ENCODE measurements at places on chromosomes 13 and 19. TPM values are rescaled to one million over a fixed set of nuclear protein-coding genes. Genes with fewer than 3 reads are reported as not detected.

The C2CD4C gene
- 0.83 TPM for total RNA-seq

The TMEM259 gene
- total RNA-seq, result 202 TPM

The SHD gene
- total RNA-seq, result not detected

The CEACAM19 gene
- total RNA-seq, result 13.3 TPM

The CACNA1A gene
- 0.69 TPM for total RNA-seq

The NTN5 gene
- total RNA-seq, result 0.57 TPM

The SMIM17 gene
- not detected for total RNA-seq

DNA sequence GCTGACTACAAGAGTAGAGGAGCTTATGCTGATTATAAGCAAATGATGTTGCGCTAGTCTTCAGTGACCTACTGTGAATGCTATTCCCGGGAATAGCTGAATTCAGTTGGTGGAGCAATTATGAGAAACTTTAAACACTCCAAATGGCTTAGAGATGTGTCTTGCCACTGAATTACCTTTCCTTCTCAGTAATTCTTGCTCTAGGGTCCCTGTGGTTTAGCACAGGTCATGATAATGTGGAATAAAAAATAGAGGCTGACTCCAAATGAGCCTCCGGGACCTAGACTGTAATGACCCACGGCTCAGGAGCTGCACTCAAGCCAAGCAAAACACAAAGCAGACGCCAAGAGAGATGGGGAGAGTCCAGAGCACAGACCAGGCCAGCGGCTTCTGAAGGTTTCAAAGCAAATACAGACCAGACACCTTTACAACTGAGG, 124.7 kb downstream of the RGCC start:
- no peak for DNase-seq

DNA sequence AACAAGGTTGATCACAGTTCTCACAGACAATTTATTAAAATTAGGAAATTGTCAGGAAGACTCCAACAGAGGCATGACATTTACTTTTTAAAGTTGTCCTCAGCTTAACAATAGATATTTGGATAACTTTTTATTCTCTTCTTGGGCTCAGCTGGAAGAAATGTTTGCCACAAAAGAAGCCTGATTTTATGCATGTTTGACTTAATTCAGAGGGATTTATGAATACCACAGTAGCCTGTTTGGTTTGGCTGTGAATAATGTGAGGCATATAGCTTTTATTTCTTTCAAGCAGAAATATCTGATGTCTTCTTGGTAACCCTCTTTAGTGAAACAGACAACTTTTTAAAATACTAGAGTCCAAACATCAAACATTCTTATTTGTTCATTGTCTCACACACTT, 1464.5 kb upstream of the SLC10A2 start:
- no peak for DNase-seq

GRCh38 chr13:43484432-43485225, 302.1 kb downstream of the ENOX1 start:
- peak; percentile 25 for DNase-seq

- DNase-seq, result no peak
These were observed 54.9 kb upstream of the PTPRS start for GRCh38 chr19:5395556-5395955.

- no peak for DNase-seq
These were observed 36.7 kb upstream of the DGKH start for GRCh38 chr13:42011601-42012350.

DNA sequence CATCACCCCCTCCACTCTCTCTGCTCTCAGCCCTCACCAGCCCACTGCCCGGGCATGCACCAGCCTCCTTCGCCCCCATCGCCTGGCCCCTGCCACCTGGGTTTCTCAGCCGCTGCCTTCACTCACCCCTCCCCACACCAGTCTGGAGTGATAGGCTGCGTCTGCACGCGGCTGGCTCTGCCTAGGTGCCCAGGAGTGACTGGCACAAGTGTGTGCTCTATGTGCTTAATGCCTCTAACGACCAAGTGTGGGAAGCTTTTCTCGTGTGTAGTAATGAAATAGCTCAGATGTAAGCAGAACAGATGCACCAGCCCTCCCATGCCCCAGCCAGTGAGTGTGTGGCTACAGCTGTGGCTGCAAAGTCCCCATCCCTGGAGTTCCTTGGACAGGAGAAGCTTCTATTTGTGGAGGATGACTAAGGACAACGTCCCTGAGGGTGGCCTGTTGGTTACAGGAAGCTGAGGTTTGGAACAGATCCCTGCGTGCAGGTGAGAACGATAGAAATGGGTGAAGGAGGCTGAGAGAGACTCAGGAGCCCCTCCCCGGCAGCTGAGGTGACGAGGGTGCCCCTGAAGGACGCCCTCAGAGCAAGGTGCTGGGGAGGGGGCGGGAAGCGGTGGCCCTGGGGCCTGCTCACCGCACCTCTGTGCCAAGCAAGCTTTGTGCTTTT, 35.6 kb downstream of the ATP11A start:
- peak; percentile 62 for DNase-seq

- DNase-seq, result no peak
These were observed 278.0 kb downstream of the FGF9 start for GRCh38 chr13:21948769-21949474.

- peak; percentile 52 for DNase-seq
These were observed 2.7 kb upstream of the GNA15 start for GRCh38 chr19:3132971-3133792.

- DNase-seq, result no peak
These were observed 41.0 kb downstream of the KL start for GRCh38 chr13:33057019-33057780.

GRCh38 chr13:83184819-83185218, 697.5 kb downstream of the SLITRK1 start:
- DNase-seq, result no peak

GRCh38 chr13:41765020-41765419, 195.9 kb downstream of the VWA8 start:
- no peak for DNase-seq

DNA sequence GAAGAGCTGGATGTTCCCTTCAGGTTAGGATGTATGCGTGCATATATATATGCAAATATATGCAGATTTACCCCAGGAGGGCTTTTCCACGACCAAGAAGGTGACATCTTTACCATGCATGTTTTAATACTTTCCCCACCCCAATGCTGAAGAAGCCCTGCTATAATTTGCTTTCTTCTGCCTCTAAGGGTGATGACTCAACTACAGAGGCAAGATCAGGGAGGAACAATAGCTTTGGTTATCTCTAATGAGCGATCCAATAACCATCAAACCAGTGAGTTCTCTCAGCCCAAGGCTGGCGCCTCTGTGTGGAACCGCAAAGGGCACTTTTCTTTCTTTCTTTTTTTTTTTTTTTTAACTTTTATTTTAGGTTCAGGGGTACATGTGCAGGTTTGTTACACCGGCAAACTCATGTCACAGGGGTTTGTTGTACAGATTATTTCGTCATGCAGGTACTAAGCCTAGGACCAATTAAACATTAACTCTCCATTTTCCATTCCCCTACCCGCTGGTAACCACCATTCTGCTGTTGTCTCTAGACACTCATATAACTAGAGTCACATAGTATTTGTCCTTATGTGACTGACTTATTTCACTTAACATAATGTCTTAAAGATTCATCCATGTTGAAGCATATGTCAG, 25.7 kb upstream of the UBE2L5 start:
- no peak for DNase-seq

DNA sequence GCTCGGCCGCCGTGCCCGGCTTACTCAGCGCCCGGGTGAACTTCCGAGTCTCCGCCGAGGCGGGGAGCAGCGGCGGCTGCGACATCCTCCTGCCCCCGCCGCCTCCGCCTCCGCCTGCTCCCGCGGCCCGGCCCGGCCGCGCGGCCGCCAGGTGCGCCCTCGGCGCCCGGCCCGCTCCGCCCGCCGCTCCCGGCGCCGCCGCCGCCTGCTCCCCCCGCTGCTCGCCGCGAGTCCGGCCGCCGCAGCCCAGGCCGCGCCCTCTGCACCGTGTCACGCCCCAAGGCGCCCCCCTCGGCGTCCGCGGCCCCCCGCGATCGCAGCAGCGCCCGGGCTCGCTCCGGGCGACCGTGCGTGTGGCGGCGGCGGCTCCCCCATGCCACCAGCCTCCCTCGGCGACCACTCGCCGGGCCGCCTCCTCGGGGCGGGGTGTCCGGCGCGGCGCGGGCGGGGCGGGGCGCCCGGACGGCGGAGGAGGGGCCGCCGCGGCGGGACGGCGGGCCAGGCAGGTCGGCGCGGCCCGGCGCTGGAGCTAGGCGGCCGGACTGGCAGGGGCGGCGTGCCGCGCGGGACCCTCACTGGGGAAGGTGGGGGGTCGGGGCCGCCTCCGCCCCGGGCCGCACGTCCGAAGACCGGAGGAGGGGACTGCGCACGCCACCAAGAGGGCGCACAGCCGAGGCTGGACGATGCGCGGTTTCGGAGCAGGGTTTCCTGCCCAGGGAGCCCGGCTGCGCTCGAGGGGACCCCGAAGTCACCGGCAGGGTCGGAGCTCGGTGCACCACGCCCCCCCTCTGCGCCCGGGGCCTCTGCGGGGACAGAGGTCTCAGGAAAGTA, 108.6 kb upstream of the DOCK9 start:
- peak; percentile 93 for DNase-seq

GRCh38 chr19:40365613-40366401, 17.3 kb downstream of the PLD3 start:
- DNase-seq, result peak; percentile 96

- no peak for DNase-seq
These were observed 5.5 kb upstream of the ENOX1 start for GRCh38 chr13:43792076-43792881.

DNA sequence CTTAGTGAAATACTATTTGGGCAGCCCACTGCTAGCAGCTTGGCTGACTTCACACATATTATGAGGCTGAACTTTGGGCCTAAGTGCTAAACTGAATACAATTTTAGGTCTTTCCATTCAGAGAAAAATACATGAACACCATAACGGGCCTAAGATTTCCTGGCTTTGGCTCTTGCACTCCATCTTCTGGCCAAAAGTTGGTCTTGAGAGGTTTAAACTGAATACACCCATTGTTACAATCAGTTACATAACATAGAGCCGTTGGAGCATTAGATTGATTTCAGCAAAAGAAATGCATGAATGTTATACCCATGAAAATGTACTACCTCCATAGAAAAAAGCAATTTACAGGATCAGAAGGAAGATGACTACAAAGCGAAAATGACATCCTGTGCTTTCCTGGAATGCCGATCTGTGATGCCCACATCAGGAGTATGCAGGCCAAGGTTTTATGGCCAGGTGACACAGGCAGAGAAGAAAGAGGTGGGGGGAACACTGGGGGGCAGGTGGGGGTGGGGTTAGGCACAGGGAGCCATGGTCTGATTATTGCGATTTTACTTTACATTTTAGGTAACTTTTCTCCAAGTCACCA, 11.1 kb upstream of the SHISA2 start:
- DNase-seq, result no peak

DNA sequence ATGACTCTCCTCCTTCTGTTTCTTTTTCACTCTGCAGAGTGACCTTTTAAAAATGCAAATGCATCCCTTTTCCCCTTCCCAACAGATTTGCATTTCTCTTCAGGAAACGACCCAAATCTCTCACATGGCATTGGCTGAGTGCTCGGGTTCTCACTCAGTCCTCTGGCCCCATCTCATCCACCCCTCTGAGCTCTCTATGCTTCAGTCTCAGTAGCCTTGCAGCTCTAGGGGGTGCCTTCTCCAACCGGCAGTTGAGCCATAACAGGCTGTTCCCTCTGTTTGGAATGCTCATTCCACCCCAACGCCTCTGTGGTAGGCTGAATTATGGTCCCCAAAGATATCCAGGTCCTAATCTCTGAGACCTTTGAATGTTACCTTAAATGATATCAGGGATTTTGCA, 78.2 kb downstream of the AKAP11 start:
- DNase-seq, result no peak

- DNase-seq, result no peak
These were observed 3.8 kb downstream of the RAVER1 start for GRCh38 chr19:10329555-10329954.

DNA sequence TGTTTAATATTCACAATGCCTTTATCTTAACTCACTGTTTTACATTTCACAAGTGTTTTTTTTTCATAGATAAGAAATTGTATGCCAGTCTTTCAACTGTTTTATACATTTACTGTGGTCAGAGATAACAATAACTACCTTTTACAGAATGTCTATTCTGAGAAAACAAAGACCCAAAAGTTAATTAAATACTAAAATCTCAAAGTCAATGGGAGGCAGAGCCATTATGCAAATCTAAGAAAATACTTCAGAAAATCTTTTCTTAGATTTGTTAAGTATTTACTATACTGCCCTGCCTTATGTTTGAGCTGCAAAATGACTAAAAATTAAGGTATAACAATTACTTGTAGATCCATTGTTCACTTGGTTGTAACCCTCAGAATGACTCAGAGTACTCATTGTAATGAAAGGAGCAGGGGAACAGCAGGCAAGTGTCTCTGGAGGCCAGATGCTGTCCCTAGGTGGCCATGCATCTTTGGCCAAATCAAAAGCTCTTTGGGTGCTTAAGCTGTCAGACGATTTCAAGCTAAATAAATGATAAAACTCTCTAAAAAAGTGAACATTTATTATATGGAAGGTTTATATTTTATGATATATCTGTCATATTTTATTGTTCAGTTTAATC, 770.1 kb upstream of the PCDH20 start:
- no peak for DNase-seq

DNA sequence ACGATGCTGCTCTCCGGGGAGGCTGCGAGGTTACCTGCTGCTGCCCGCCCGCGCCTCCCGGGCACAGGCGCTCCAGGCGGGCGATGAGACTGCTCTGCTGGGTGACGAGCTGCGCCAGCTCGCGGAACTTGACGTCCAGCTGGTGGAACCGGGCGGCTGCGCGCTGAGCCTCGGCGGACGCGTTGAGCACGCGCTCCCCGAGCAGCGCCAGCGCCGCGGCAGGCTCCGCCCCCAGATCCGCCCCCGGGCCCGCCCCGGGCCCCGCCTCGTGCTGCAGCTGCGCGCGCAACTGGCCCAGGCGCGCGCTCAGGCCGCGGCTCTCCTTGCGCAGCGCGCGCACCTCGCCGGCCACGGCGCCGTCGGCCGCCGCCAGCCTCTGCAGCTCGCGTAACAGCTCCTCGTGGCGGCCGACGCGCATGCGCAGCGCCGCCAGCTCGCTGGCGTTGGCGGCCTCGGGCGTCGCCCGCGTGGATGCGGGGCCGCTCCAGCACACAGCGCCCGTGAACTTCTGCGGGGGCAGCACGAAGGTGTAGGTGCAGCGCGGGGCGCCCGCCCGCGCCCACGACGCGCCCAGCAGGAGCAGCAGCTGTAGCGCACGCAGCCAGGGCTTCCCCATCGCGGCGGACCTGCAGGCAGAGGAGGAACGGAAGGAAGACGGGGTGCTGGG, 6.4 kb downstream of the ANGPTL6 start:
- DNase-seq, result peak; percentile 91

- DNase-seq, result no peak
These were observed 445.9 kb downstream of the ZNF536 start for GRCh38 chr19:30817965-30818567.
